Stimulated activated CD8-positive, alpha-beta memory T cell treated with anti-CD3 and anti-CD28 coated beads, Interleukin-4, amount 100 ng/mL, for 1 hour (primary cell): ENCODE measurements at places on chromosomes 2 and 18.

DNA sequence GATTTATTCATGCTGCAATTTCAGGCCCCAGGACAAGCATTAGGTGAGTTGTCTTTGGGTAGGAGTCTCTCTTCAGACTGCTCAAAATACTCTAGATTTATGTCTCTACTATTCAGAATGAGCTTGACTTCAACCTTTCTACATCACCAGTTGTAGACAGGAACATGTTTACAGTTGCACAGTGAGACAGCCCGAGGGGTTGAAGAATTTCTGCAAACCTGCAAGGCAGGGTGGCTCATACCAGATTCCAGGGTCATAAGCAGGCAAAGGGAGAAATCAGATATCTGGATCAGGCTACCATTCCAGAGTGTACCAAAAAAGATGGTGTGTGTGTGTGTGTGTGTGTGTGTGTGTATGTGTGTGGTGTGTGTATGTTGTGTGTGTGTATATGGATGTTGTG lies 112.4 kb downstream of the SPP2 start:
- no peak for DNase-seq

GRCh38 chr2:214005337-214005736 lies 405.5 kb upstream of the VWC2L start:
- DNase-seq = no peak

DNA sequence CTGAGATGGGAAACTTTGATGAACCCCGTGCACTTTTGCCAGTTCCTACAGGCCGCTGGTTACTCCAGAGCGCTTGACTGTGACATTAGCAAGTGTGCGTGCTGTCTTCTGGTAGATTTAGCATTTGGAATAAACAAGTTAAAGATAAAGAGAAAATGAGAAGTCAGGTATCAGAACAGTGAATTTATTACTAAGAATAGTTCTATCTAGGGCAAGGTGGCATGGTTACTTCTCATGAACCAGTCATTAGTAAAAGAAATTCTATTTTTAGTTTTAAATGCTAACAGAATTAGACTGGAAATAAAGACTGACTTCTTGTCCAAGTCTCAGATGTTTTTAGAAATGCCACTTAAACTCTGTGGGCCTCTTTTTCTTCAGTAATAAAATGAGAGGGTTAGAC lies 204.0 kb upstream of the TPO start:
- DNase-seq = no peak

- DNase-seq = no peak
These were observed 59.5 kb downstream of the SH3RF3 start for GRCh38 chr2:109188496-109188890.

- no peak for DNase-seq
These were observed 23.5 kb upstream of the ELAC1 start for GRCh38 chr18:50944245-50944932.

DNA sequence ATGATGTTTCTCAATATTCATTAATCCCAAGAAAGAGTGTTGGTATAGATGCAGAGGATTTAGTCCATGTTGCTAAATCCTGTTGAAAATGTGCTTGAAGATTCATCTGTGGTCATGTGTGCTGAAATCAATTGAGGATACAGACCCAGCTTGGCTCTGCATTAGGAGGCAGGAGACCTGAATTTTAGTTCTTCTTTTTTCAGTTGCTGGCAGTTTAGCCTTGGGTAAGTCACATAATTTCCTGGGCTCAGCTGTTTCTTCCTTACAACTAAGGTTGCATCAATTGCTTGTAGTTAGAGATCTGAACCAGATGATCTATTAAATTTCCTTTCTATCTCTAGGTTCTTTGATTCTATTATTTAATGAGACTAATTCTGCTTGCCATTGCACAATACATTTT lies 54.4 kb downstream of the SETBP1 start:
- no peak for DNase-seq

- no peak for DNase-seq
These were observed at the start of gene SLC66A3 for GRCh38 chr2:11155381-11156035. Gene SLC66A3, plus strand, starts transcription at chr2:11155467. Its CDS starts 80 bp downstream, at chr2:11155547.

- DNase-seq = no peak
These were observed 81.1 kb downstream of the RAPH1 start for GRCh38 chr2:203453858-203454451.

DNA sequence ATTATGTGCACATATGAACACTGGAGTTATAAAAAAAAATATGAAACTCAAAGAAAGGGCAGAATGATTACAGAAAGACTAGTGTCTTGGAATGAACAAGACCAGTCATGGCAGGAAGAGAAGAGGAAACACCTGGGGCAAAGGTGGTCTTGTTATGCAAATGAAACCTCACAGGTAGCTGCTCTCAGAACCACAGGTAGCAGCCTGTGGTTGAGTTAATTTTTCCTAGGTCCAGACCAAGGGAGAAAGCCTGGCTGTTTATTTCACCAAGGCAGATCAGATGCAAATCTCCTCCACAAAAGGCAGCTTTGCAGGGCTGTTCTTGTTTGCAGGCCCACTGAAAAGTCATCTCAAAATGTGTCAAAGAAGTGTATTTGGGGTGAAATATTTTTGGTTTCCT lies 785.8 kb downstream of the RNF144A start:
- DNase-seq = no peak

GRCh38 chr2:88053296-88053695 lies 2.3 kb downstream of the KRCC1 start:
- DNase-seq = no peak

GRCh38 chr2:182545420-182546167 lies 118.8 kb upstream of the PDE1A start:
- no peak for DNase-seq

GRCh38 chr2:12796657-12797056 lies 79.9 kb downstream of the TRIB2 start:
- no peak for DNase-seq

DNA sequence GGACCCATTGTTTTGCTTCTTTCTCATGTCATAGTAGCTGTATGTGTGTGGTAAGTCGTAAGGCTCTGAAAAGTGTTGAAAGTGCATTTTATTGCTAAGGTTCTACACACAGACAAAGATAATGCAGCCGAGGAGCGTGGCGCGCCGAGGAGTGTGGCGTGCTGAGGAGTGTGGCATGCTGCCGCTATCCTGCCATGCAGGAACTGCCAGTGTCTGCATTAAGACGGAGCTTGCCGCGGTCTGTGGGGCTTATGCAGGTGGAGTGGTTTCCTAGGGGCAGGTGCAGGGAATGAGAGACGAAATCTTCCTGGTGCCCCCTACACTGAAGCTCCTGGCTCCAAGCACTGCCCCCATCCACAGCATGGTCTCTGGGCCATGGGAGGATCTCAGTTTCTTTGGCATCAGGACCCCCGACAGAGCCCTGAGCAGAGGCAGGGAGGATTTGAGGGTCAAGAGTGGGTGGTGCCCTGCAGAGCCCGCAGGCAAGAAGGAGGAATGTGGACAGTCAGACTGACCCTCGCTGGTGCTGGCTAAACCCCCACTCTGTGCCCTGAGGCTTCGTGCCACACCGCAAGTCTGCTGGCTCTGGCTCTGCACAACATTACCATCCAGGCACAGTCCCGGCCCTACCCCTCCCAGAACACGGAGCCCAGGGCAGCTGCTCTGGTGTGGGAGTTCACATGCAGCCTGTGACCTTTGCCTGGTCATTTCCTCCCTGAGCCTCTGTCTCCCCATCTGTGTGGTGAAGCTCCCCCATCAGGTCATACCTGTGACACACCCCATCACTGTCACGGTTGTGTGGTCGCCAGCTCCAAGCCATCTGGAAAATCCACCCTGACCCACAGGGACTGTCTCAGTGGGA lies 3.2 kb downstream of the SNED1 start:
- DNase-seq = no peak

DNA sequence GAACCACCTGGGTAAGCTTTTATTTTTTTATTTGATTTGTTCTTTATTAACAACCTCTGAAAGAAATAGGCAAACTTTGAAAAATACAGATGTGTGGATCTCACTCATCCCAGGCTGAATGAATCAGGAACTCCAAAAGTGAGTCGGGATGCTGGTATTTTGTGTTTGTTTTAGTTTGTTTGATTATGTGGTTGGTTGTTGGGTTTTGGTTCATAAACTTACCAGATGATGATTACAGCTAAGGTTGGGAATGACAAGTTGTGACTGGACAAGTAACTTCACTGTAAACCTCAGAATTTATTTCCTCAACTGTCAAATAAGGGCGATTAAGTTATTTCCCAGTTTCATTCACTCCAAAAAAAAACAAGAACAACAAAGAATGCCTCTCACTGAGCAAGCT lies 80.5 kb upstream of the KIF5C start:
- no peak for DNase-seq

DNA sequence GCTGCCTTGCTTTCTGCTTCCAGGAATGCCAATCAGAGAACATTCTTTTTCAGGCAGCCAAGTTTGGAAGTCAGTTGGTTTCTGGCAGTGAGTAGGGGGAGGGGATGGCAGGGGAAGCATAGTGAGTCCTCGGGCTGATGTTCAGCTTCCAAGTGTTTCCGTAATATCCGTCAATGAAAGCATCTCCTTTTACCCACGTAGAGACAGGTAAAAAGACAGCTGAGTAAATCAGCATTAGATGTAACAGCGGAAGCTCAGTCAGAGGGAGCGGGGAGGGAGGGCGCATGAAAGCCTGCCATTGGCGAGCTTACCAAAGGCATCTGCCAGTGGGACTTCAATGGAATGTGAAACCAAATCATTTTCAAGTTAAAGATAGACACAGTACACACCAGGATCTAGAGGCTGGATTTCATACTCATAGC lies 117.1 kb upstream of the DTNA start:
- no peak for DNase-seq

GRCh38 chr2:32738939-32739338 lies 111.1 kb downstream of the TTC27 start:
- no peak for DNase-seq

- DNase-seq = no peak
These were observed 573.7 kb upstream of the NXPH2 start for GRCh38 chr2:139353874-139354273.

- no peak for DNase-seq
These were observed 44.8 kb downstream of the RRM2 start for GRCh38 chr2:10167316-10167715.

GRCh38 chr2:168155046-168155445 lies 92.3 kb downstream of the STK39 start:
- DNase-seq = no peak

- DNase-seq = no peak
These were observed 105.0 kb upstream of the HAAO start for GRCh38 chr2:42897358-42897757.

DNA sequence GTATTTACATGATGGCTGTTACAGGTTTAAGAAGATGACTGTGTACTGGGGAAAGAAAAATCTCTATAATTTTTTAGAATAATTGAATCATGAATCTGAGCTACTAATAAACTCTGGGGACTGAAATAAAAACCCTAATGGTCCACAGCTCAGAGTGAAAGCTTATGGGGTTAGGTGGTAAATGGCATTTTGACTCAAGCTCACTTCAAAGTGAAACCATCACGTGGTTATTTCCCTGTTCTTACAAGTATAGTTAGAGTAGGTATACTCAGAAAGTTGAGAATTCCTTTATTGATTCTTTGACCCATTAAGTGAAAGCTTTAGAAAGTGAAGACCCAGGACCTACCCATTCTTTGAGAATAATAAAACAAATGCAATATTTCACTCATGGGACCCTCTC lies 626.2 kb upstream of the SETBP1 start:
- DNase-seq = no peak

DNA sequence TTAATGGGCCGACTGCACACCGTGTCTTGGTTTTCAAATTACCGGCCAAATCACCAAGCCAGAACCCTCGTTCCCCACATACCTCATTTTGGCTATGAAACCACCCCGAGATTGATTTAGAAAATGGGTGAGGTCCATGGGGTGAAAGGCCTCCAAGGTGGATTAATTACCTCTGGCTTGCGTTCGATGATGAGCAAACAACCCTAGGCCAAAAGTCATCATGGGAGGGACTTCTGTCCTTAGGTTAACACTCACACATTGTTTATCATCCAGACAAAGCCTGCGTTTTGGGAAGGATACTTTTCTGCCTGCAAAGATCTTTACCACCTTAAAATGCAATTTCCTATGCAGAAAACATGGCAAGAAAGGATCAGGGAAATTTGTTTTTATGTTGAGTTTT lies 48.5 kb downstream of the GALR1 start:
- DNase-seq = no peak

DNA sequence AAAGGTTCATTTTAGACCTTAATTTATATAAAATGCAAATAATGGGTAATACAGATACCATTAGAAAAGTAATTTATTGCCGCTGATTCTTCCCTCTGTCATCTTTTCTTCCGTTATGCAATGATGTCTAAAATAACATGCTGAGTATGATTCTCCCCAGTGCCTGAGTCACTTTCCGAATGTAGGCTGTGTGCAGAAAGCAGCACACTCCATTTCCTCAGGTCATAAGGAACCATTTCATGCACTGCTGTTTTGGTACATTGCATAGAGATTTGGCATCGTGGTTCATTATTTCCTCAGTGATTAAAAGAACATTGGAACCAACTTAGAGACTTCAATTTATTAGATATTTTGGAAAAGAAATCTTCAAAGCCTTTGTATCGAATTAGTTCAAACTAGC lies 173.5 kb downstream of the CDH2 start:
- DNase-seq = no peak

GRCh38 chr2:240249423-240250149 lies 109.1 kb upstream of the OTOS start:
- DNase-seq = no peak

DNA sequence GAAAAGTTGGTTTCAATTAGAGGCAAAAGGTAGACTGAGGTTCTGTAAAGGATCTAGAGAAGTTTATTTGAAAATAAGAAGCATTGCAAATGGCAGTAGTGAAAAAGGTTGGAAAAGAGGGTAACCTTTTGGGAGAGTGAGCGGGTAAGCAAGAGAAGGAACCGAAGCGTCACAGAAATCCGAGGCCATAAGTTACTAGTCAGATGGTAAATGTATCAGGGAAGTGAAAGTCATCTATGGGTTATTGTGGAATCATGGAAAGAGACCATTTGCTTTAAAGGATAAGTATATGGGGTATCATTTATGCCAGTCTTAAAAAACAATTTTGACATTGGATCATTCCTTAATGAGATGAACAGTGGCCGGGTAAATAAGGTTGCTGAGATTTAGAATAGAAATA lies 30.5 kb downstream of the EML4 start:
- no peak for DNase-seq

- no peak for DNase-seq
These were observed 31.9 kb downstream of the PPP4R3B start for GRCh38 chr2:55585451-55586080.

GRCh38 chr2:78757640-78758039 lies 267.9 kb upstream of the REG3G start:
- DNase-seq = no peak

GRCh38 chr2:3144856-3145255 lies 232.8 kb downstream of the EIPR1 start:
- DNase-seq = no peak

DNA sequence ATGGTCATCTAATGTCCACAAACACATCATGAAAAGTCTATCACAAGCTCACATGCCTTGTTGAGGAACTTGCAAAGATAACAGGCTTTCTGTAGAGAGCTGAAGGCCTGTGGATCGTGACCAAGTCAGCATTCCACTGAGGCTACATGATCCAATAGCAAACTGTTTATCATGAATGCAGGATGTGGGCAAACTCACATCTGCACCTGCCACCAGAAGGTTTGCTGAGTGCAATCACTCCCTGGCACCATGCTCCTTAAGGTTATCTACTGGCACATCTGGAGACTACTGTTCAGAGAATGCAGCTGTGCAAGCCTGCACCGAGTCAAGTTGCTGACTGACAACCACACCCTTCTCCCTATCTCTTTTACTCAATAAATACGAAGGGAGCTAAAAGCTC lies 67.3 kb upstream of the ACAA2 start:
- DNase-seq = no peak
